WTC11 (cell line): ENCODE measurements at places on chromosomes 7 and 10. TPM values are rescaled to one million over a fixed set of nuclear protein-coding genes. Genes with fewer than 3 reads are reported as not detected.

JCAD gene
- 1.7 to 2.2 TPM (median 1.8 TPM) in 3 replicates for total RNA-seq

GIMAP2 gene
- total RNA-seq: 0.15 to 0.37 TPM (median 0.18 TPM) in 3 replicates

GIMAP6 gene
- 0.13 to 0.18 TPM (median 0.14 TPM) in 3 replicates for total RNA-seq

PNLIP gene
- 1.4 to 1.9 TPM (median 1.6 TPM) in 3 replicates for total RNA-seq

LRGUK gene
- 1.9 to 3.0 TPM (median 2.7 TPM) in 3 replicates for total RNA-seq

LRRD1 gene
- total RNA-seq: not detected in 3 replicates

CLRN3 gene
- total RNA-seq: not detected in 3 replicates

TRPV5 gene
- not detected in 3 replicates for total RNA-seq

SPDYE2B gene
- 0.23 TPM in 1 of 3 replicates, not detected in the others for total RNA-seq

OR2A42 gene
- 0.20 to 0.37 TPM (median 0.27 TPM) in 3 replicates for total RNA-seq

MKX gene
- total RNA-seq: 0.87 to 1.8 TPM (median 1.2 TPM) in 3 replicates

COL17A1 gene
- 0.60 to 1.5 TPM (median 1.1 TPM) in 3 replicates for total RNA-seq

RHOBTB1 gene
- 6.9 to 8.3 TPM (median 7.3 TPM) in 3 replicates for total RNA-seq

CRYGN gene
- 1.0 to 1.6 TPM (median 1.5 TPM) in 3 replicates for total RNA-seq

TRIM50 gene
- total RNA-seq: 0.15 to 0.16 TPM in 2 of 3 replicates, not detected in the other

GOLGA7B gene
- 0.07 to 0.24 TPM (median 0.07 TPM) in 3 replicates for total RNA-seq

RAB19 gene
- total RNA-seq: 10.8 to 13.9 TPM (median 13.6 TPM) in 3 replicates

SLC26A5 gene
- 0.15 to 0.46 TPM (median 0.41 TPM) in 3 replicates for total RNA-seq

TMEM176A gene
- total RNA-seq: 0.30 to 0.74 TPM (median 0.64 TPM) in 3 replicates

NYAP1 gene
- total RNA-seq: 6.2 to 7.6 TPM (median 6.7 TPM) in 3 replicates

GPR15LG gene
- total RNA-seq: not detected in 3 replicates

MAGI2 gene
- total RNA-seq: 26.6 to 32.2 TPM (median 29.2 TPM) in 3 replicates

AEBP1 gene
- 50.8 to 55.5 TPM (median 52.4 TPM) in 3 replicates for total RNA-seq

PPP1R3C gene
- 1.5 to 3.3 TPM (median 2.8 TPM) in 3 replicates for total RNA-seq

ANKRD61 gene
- not detected in 3 replicates for total RNA-seq

GSDME gene
- 4.8 to 5.8 TPM (median 5.2 TPM) in 3 replicates for total RNA-seq

KIF20B gene
- total RNA-seq: 56.9 to 70.2 TPM (median 57.3 TPM) in 3 replicates

RET gene
- 17.8 to 21.4 TPM (median 19.3 TPM) in 3 replicates for total RNA-seq
